HuH-7 (cell line): ENCODE measurements at places on chromosomes 12 and 14.

DNA sequence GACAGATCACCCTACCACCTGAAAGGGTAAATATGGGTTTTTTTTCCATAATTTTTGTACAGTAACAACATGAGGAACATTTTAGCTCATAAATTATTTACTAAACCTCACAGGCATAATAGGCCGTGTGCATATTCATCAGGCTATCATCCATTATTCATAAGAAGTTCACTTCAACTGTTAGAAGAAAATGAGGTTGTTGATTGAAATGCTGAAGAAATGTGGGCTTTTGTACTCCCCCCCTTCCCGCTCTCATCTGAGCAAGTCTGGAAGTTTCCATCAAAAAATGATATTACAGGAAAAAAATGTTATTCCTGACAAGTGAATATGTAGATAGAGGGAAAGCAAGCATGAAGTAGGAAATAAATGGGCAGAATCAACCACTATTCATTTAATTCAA, 7.9 kb upstream of the POU6F1 start:
- DNase-seq, result no peak

GRCh38 chr14:100438271-100438670, 115.1 kb downstream of the SLC25A47 start:
- DNase-seq, result no peak

DNA sequence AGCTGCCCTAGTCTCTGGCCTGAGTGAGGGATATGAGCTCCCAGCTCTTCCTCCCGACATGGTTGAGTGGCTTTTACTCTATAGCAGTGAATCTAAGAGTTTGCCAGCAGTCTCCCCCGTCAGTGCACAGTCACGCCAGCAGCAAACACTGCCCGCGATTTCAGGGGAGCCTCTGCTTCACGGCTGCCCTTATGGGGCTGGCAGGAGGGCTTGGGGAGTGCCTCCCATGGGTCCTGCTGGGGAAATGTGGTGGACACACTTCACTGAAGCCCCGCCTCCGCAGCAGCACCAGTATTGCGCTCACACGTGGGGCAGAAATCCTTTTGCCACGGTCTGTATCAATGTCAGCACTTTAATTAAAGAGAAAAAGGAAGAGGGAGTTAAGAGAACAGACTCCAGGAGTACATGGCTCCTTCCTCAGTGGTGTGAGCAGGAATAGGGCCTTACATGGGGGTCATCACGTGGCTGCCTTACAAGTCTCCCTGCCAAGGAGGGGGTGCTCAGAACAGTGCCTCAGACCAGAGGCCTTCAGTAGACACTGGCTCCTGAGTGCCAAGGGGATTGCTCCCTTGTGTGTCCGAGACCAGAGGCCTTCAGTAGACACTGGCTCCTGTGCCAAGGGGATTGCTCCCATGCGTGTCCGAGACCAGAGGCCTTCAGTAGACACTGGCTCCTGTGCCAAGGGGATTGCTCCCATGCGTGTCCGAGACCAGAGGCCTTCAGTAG, 55.7 kb downstream of the SFSWAP start:
- no peak for DNase-seq

GRCh38 chr14:24848102-24848790, 201.7 kb downstream of the STXBP6 start:
- no peak for DNase-seq

DNA sequence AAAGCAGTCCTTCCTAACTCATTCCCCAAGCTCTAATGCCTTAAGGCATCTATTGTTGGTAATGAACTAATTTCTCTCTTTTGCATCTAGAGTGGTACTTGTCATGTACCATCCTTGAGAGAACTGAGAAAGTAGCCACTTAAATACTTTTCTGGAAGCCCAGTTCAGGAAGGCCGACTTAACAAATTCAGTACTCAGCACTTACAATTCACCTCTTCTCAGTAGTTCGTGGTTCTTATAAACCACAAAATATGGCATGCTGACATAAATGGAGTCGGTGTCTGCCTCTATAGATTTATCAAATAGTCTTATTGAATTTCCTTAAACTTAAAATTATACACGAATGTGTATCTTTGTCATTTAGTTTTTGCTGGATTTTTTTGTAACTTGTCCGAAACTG, 9.4 kb upstream of the COCH start:
- DNase-seq, result no peak

DNA sequence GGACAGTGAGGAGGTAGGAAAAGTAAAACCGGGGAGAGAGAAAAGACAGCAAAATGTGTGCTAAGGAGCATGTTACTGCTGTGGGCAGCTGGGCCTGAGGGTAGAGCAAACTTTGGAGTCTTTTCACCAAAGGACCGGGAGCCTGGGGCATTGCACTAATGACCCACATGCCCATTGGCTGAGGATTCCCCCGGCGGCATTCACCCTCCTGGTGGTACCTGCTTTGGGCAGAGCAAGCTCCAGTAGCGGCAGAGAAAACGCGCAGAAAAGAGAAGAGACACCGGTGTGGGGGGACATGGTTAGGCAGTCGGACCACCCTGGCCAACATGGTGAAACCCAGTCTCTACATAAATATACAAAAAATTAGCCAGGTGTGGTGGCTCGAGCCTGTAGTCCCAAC, 83.4 kb upstream of the ESRRB start:
- no peak for DNase-seq

DNA sequence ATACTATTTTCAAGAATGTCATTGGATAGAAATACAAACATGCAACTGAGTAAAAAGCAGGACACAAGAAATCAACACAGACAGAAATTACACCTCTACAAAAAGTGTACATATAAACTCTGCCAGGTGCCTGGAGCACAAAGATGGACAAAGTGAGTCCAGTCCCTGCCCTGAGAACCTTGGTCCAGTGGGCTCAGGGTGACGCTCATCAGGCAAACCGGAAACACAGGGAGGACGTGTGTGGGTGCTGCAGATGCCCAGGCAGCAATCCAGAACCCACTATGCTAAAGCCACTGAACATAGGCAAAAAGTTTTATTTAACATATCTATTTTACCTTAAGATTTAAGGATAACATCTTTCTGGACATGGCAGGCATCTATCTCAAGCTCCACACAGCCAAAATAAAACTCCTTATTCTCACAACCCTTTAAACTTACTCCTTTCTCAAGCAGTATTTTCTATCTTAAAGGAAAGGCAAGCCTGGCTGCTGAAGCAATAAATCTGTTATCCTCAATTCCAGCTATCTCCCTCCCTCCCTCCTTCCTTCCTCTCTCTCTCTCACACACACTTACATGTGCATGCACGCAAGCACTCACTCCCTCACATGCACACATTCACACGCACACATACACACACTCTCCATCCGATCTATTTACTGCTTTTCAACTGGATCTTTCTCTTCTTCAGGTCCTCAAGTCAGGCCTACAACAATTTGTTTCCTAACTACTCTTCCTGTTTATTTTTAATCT, 10.2 kb downstream of the PPP1R13B start:
- DNase-seq, result no peak

DNA sequence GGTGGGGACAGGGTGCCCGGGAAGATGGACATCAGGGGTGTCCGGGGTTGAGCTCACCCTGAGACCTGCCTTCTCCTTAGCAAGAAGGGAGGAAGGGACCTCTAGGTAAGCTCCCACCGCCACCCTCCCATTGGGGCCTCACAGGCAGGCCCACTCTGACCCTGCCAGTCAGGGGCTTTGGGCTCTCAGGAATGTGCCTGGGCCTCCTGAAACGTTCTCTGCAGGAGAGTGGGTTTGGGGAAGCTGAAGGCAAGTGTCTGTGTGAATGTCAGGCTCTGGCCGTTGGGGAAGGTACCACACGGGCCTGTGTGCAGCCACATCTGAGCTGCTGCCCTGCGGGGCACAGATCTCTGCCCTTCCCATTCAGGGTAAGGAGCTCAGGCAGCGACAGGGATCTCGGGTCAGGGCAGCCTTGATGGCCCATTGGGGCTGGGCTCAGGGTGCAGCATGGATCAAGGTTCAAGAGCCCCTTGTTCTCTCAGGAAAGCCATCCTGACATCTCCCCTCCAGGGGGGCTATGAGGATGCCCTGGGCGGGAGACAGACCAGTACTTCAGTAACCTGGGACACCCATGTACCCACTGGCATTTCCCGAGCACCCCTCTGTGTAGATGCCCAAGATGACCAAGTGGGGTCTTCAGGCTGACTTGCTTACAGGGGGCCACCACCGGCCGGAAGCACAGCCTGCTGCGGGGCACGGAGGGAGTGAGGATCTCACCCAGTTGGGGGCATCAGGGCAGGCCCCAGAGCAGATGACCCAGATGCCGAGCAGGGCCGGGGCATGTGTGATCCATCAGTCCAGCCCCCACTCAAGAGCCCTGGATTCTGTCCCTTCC, 29.7 kb downstream of the FAM222A start:
- no peak for DNase-seq

DNA sequence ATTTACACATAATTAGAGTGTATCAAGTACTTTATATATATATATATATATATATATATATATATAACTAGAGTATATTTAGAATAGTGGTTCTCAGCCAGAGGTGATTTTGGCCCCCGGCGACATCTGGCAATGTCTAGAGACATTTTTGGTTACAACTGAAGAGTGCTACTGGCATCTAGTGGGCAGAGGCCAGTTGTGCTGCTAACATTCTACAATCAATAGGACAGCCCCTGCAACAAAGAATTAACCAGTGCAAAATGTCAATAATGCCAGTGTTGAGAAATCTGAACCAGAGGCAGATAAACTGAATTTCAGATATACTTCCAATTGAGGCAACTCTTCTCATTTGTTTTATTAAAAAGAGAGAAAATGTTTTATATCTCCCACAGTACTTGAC, 8.9 kb downstream of the GTF2A1 start:
- DNase-seq, result no peak
